ENCODE measurements at places on chromosomes 3 and 15.

- DNase-seq: no peak
These were observed 79.0 kb upstream of the CDV3 start for GRCh38 chr3:133494469-133494868.

- no peak for DNase-seq
These were observed 19.1 kb upstream of the AKAP13 start for GRCh38 chr15:85361323-85361722.

DNA sequence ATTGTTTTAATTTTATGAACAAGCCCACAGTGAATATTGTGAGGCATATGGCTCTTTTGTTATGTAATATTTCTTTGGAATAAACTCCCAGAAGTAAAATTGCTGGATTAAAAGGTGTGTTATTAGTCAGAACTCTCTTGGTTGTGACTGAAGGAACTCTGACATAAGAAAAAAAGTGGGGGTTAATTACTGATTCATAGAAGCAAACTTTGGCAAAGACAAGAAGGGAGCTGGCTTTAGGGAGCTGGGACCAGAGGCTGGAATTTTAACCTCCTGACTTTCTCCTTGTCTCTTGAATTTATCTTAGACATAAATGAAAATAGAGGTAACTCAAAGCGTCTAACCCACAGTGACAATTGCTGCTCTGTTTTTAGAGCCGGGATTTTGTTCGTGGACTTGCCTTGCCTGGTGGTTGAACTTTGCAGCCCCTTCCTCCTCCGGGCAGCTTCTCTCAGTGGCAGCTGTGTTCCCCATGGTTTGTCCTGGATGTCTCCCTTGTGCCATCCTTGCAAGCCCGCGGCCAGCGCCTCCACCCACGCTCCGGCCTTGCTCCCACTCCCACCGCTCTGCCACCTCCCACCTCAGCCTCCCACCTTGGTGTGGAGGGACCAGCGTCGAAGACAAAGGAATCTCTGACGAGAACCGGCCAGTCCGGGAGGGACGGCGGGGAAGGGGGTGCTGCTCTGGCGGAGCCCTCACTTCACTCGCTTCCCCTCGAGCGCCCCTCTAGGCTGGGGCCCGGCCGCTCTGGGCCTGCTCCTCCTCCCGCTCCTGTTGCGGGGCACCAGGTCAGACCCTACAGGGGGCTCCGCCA, 28.0 kb downstream of the ARHGAP31 start:
- DNase-seq: peak; percentile 10

GRCh38 chr15:61035311-61035710, 193.8 kb downstream of the RORA start:
- DNase-seq: no peak

DNA sequence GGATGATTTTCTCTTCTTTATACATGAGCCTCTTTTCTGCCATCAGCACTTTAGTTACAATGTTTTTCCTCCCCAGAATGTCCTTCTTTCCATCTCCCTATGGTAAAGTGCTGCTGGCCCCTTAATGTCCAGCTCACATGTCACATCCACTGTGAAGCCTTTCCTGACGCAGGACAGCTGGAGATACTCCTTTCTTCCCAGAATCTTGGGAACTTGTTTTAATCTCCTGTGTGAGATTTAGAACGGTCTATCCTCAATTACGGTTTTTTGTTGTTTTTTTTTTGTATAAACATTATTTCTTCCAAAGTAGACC, 147.7 kb upstream of the TSC22D2 start:
- DNase-seq: no peak

GRCh38 chr15:34065261-34065660, 26.3 kb upstream of the AVEN start:
- no peak for DNase-seq

- no peak for DNase-seq
These were observed 12.3 kb downstream of the CPNE9 start for GRCh38 chr3:9715764-9716437.

GRCh38 chr3:148825476-148825875, 2.1 kb upstream of the CPB1 start:
- no peak for DNase-seq

- no peak for DNase-seq
These were observed 1.2 kb upstream of the EDEM1 start for GRCh38 chr3:5186089-5186857.

DNA sequence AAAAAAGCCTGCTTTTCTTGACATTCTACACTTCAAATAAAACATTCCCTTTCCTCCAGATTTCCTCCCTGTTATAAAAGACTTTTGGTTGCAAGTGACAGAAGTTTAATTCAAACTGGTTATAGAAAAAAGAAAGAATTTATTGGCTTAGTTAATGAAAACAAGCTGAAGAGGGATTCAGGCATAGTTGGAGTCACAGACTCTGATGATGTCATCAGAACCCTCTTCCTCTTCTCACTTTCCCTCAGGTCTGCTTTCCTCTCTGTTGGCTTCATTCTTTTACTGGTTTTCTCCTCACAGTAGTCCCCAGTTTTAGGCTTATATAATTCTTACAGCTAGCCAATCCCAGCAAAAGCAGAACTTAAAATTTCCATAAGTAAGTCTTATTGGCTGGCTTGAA, 32.0 kb upstream of the MBNL1 start:
- DNase-seq: no peak

DNA sequence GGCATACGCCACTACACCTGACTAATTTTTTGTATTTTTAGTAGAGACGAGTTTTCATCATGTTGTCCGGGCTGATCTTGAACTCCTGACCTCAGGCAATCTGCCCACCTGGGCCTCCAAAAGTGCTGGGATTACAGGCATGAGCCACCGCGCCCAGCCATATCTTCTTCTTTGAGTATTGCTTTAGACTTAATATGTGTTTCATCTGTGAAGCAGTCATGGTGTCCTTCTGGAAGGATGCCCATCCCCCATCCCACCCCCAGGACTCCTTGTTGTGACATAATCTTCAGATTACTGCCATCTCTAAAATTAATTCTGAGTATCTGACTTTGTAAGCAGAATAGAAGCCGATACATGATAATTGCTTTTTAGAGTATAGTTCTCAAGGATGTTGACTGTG, 57.7 kb downstream of the KLHL25 start:
- no peak for DNase-seq

GRCh38 chr3:18369551-18370185, 55.5 kb downstream of the SATB1 start:
- DNase-seq: no peak

- DNase-seq: no peak
These were observed 5.2 kb downstream of the EXOSC7 start for GRCh38 chr3:44981220-44981619.

GRCh38 chr3:141367038-141367730, 1.1 kb upstream of the ZBTB38 start:
- no peak for DNase-seq

GRCh38 chr3:151283907-151284461, 5.6 kb upstream of the P2RY14 start:
- DNase-seq: no peak

- DNase-seq: no peak
These were observed 561.7 kb upstream of the SGO1 start for GRCh38 chr3:20747741-20748140.

GRCh38 chr15:32851572-32851971, 133.8 kb downstream of the GREM1 start:
- no peak for DNase-seq

DNA sequence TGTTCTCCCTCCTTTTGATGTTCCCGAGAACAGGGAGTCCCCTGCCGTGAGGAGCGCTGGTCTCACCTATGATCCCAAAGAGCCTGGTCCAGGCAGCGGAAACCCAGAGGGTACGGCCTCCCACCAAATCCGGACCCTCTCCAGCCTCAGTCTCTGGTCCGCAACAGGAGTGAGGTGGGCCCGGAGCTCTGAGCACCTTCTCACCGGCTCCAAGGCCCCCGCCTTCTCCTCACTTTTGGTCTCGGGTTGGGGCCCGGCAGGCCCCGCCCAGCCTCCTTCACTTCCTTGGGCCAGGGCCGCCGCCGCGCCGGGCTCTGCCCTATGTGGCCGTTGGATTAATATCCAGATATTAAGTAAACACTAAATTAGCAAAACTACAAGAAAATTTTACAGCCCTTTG, 5.7 kb upstream of the SKOR1 start:
- no peak for DNase-seq

All from stimulated activated effector memory CD8-positive, alpha-beta T cell treated with anti-CD3 and anti-CD28 coated beads, Interleukin-12 subunit alpha, Interleukin-12 subunit beta, amount 100 ng/mL, for 72 hours (primary cell).